Left lung (tissue), 14 donors: ENCODE measurements at places on chromosomes 7 and 10. TPM values are rescaled to one million over a fixed set of nuclear protein-coding genes. Genes with fewer than 3 reads are reported as not detected.

The CTAGE4 gene
- 10.1 TPM for polyA plus RNA-seq

- DNase-seq = no peak
- H3K4me1 ChIP-seq = no peaks in the 10 kb centered on the region
- no peak overlapping the region for H3K4me3 ChIP-seq
- no peak overlapping the region for H3K27ac ChIP-seq
Measured at GRCh38 chr10:8150401-8150905, 96.0 kb downstream of the GATA3 start.

The SPOCK2 gene
- polyA plus RNA-seq = 4.5 TPM

GRCh38 chr10:35025916-35026315 lies 64.2 kb downstream of the CUL2 start:
- no peak for DNase-seq
- H3K4me1 ChIP-seq = no peaks in the 10 kb centered on the region
- no peaks in the 10 kb centered on the region for H3K27me3 ChIP-seq
- H3K36me3 ChIP-seq = no peaks in the 10 kb centered on the region

- no peak overlapping the region for H3K27ac ChIP-seq
- no peaks in the 10 kb centered on the region for H3K27me3 ChIP-seq
- H3K4me3 ChIP-seq = no peak overlapping the region
Measured at GRCh38 chr7:158110661-158111048, 477.0 kb downstream of the PTPRN2 start.

- H3K4me1 ChIP-seq = no peaks in the 10 kb centered on the region
- H3K36me3 ChIP-seq = no peaks in the 10 kb centered on the region
- H3K27ac ChIP-seq = no peak overlapping the region
- H3K4me3 ChIP-seq = no peak overlapping the region
- DNase-seq = no peak
- H3K27me3 ChIP-seq = no peaks in the 10 kb centered on the region
Measured at GRCh38 chr10:62652114-62652513, 152.4 kb upstream of the ADO start.

DNA sequence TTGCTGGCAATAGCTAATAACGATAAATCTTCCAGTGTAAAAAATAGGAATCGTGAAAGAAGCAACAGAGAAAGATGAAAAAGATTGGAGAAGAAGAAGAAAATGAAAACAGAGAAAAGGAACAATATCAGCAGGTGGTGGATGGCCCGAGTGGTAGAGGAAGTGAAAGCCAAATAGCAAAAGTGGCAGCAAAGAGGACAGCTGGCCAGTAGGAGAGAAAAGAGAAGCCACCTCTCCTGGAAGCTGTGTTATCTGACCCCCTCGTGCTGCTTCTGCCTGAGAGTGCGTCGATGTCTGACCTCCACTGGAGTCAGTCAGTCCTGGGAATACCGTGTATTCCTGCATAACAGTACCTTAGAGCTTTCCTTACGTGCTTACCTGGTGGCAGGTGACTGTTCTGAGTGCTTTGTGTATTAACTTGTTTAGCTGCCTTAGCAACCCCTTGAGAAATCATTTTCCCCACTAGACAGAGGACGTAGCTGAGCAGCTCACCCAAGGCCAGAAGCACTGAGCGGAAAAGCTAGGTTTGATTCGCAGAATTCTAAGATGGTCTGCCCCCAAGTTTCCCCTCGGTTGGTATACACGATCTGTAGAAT lies 88.3 kb downstream of the CHN2 start:
- H3K4me3 ChIP-seq = no peak overlapping the region
- no peaks in the 10 kb centered on the region for H3K36me3 ChIP-seq
- H3K27ac ChIP-seq = no peak overlapping the region
- no peaks in the 10 kb centered on the region for H3K27me3 ChIP-seq
- H3K4me1 ChIP-seq = no peaks in the 10 kb centered on the region
- DNase-seq = no peak

DNA sequence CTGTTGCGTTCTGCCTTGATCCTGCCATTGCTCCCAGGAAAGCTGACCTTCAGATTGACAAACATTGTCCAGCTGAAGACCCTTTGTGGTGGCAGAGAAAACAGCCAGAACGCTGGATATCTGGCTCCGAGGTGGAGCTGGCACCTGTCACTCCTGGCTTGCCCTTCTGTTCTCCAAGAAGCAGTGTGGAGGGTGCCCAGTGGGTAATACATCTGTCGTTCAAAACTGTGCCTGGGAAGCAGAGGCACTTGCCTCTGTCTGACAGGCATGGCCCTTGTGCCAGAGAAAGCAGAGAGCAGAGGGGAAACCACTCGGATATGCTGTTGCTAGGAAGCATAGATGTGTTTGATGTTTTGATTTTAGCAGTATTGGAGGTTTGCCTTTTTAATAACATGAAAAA lies 231.4 kb downstream of the BMPER start:
- no peak overlapping the region for H3K4me3 ChIP-seq
- no peaks in the 10 kb centered on the region for H3K36me3 ChIP-seq
- no peaks in the 10 kb centered on the region for H3K27me3 ChIP-seq
- no peaks in the 10 kb centered on the region for H3K4me1 ChIP-seq
